Stimulated activated naive CD8-positive, alpha-beta T cell treated with anti-CD3 and anti-CD28 coated beads, Interleukin-15, Interleukin-2, amounts not matched to agents 100 U/mL and 50 U/mL, for 24 hours (primary cell): ENCODE measurements at places on chromosomes 16 and 17.

GRCh38 chr17:63447471-63448009 lies 1.4 kb upstream of the CYB561 start:
- DNase-seq, result no peak

DNA sequence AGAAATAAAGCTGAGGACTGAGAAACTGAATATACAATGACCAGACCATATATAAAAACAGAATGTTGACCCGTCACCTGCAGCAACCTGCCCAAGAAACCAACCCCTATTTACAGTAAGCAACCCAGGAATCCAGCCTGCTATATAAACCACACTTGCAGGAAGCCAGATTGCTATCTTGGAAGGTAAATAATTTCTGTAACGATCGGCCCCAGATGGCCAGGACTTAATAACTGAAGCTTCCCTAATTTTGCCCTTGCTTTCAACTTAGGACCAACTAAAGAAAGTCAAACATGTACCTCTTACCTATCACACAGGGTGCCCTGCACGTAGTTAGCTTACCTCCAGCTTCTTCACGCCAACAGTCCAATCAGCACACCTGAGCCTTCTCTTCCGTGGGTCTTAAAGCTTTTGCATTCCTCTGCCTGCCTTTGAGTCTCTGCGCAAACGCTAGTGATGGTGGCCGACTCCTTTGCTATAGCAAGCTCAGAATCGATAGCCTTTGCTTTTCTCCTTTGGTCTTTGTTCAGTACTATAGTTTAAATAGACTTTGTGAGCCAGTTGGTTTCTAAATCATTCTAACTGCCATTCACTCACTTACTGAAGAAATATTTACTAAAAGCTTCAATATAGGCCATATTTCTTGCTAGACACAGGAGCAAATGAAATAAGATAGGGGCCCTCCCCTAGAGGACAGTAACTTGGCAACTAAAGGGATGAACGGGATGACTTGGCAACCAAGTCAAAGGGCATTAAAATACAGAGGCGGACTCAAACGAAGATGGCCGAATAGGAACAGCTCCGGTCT lies 31.3 kb downstream of the MPHOSPH6 start:
- no peak for DNase-seq

DNA sequence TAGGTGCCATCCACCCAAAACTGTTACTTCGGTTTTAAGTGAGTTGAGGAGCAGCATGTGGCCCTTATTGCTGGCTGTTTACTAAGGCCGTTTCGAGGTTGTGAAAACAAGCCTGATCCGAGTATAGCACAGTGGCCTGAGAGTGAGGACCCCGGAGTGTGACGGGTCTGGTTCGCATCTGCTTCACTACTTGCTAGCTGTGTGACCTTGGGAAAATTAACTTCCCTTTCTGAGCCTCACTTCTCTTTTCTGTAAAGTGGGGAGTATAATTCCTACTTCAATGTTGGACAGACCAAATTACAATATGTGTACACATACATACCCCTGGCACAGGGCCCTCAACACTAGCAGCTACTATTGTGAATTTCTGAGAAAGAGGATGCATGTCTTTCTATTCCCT lies 11.7 kb upstream of the HEATR6 start:
- DNase-seq, result no peak

- no peak for DNase-seq
Measured at GRCh38 chr17:44555099-44555498, 2.2 kb upstream of the FZD2 start.

- DNase-seq, result no peak
Measured at GRCh38 chr17:49618028-49618611, 42.4 kb downstream of the NXPH3 start.

- no peak for DNase-seq
Measured at GRCh38 chr17:57899822-57900221, 50.0 kb upstream of the MRPS23 start.

DNA sequence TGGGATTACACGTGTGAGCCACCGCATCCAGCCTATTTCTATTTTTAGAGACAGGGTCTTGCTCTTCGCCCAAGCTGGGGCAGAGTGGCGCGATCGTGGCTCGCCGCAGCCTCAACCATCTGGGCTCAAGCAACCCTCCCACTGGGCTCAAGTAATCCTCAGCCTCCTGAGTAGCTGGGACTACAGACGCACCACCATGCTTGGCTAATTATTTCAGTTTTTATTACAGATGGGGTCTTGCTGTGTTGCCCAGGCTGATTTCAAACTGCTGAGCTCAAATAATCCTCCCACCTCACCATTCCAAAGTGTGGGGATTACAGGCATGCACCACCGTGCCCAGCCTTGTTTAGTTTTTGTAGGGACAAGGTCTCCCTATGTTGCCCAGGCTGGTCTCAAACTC lies 53.8 kb downstream of the CCDC57 start:
- DNase-seq, result no peak

DNA sequence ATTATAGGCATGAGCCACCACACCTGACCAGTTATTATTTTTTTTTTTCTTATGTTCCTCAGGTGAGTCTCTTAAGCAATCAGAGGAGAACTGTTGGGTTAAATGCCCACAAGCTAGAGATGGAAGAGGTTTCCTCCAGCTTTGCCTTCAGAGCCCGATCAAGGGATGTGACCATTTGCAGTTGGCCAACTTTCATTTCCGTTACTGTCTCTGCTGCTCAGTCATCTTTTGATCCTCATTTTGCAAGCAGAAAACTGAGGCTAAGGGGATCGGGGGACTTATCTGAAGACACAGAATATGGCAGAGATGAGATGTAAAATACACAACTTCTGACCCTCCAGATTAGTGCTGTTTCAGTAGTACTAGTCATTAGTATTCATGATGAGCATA lies 188.8 kb downstream of the RAB11FIP4 start:
- no peak for DNase-seq

DNA sequence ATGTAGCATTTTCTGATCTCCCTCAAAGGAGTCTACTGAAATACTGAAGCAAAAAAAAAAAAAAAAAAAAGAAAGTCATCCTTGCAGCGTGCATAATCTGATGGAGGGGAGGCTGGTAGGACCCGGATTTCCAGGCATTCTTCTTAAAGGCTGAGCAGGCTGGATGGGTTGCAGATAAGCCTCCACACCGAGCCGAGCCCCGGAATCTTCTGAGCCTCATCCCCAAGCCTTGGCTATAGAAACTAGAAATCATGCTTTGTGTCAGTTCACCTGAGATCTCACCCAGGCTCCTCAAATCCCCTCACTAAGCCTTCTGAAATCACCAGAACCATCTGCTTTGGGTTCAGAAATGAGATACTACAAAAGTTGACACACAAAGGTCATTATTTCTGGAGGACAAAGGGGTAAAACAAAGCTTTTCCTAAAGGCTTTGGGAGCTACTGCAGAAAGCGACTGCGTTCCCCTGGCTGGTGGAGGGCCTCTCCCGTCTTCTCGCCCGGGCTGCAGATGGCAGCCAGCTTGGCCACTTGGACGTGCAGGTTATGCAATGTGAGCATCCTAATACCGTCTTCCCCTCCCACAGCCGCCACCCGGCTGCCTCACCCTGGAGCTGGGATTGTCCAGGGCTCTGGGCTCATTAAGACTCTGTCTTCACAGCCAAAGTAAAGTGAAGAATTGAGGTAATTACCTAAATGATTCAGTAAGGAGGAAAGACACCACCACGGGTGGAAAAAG lies 4.7 kb upstream of the CACNG4 start:
- no peak for DNase-seq

DNA sequence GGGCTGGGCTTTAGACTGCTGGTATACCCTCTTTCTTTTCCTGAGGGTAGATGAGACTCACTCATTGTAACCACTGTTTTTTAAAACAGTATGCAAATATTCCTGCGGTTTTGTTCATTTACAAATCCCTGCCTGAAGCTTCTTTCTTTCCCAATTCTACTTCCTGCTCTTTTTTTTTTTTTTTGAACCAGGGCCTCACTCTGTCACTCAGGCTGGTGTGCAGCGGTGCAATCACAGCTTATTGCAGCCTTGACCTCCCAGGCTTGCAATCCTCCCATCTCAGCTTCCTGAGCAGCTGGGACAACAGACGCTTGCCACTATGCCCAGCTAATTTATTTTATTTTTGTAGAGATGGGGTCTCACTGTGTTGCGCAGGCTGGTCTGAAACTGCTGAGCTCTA lies 8.0 kb upstream of the SULT1A1 start:
- no peak for DNase-seq

DNA sequence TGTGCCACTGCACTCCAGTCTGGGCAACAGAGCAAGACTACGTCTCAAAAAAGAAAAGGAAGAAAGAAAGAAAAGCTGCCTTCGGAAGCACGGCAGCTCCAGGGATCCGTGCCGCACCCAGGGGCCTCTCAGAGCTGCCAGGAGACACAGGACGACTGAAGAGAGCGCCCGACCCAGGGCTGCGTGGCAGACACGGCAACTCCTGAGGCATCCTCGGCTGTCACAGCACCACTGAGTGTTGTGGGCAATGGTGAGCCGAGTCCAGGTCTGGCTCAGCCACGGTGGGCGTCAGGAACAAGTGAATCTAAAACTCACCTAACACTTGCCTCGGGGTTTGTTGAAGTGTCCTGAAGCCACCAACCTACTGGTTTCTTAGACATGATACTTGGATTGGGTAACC lies 28.8 kb downstream of the PDIA2 start:
- DNase-seq, result no peak

DNA sequence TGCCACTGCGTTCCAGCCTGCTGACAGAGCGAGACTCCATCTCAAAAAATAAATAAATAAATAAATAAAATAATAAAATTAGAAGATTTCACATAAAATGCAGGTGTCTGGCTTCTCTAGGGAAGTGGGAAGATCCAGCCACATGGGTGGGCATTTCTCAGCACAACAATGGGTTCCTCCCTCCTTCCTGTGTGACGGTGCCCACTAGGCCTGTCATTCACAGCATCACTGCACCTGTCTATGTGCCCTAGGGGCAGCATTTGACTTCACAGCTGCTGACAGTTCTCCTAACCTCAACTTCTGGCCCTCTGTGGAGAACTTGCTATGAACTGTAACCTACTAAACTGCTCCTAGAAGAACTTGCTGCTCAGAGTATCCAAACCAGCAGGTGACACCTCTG lies 3.0 kb downstream of the ABHD15 start:
- DNase-seq, result no peak

DNA sequence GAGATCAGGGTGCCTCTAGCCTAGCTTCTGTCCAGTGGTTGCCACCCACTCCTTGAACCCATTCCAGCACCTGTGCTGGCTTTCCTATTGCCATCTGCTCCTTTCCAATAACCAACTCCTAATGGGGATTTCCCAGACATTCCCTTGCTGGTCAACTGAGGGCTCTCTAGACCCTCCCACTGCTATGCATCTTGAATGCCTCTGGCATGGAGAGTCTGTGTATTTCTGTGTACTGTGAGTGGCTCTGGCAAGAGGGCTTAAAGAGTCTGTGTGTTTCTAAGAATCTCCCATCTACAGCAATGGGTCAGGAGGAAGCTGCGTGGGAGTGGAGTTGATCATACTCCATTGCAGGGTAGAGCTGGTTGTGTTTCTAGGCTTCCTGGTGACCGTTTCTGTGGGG lies 11.0 kb upstream of the EPN3 start:
- DNase-seq, result no peak

- DNase-seq, result no peak
Measured at GRCh38 chr16:79098907-79099306, 501.6 kb downstream of the MAF start.

DNA sequence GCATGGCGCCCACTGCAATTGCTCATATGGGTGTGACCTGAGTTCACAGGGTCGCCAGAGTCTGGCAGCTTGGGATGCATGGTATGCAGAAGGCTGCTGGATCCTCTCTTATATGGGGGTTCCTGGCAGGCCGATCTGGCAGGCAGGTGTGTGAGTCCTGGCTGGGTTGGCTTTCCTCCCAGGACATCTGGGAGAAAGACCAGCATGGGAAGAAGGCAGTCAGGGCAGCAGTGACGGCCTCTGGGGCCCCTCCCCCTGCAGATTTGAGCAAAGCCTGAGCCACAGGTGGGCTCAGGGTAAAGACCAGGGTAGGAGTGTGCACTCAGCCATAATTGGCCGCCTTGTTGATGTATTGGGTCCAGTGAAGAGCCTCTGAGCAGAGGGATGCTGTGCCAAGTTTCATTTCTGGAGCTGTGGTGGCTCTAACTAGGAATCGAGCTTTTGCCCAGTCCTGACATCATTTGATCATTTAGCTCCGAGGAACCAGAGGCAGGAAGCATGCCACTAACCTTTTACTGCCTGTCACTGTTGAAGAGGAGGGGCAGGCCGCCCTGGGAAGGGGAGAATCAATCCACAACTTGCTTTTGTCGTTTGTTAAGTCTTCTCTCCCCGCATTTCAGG lies 174.3 kb downstream of the CCDC182 start:
- no peak for DNase-seq

DNA sequence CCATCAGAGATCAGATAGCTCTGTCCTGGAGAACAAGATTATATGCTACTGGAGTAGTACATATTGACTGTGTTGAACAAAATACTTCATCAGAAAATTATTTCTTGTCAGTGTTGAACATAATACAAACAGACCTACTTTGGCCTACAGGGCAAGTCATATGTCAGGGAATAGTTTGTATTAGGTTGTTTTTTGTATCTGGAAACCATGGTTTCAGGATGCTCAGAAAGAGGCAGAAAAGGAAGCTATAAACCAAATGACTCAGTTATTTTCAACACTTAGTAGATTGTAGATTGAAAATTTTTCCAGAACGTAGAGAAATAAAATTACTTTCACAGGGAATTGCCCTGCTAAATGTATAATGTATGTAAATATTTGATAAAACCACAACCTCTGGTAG lies 198.4 kb downstream of the CYB561 start:
- DNase-seq, result no peak

DNA sequence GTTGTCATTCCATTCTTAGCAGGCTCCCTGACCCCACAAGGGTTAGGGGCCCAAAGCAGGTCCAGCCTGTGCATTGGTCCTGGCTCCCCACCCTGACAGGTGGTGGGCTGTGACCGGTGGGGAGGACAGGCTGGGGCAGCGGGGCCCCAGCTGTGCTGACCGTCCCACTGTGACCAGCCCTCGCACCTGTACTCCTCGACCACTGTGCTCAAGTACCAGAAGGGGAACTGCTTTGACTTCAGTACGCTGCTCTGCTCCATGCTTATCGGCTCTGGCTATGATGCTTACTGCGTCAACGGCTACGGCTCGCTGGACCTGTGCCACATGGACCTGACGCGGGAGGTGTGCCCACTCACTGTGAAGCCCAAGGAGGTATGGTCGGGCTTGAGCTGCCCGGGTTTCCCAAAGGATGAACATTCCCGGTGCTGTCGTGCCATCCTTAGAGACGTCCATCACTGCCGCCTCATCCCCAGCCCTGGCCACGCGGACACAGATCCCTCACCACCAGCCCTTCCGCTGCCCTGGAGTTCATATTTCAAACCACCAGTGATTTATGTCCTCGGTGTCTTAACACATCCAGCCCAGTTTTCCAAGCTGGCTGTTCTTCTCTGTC lies 7.3 kb downstream of the DRC7 start:
- no peak for DNase-seq

GRCh38 chr16:21101631-21102420 lies 48.8 kb downstream of the DNAH3 start:
- peak; percentile 17 for DNase-seq

- no peak for DNase-seq
Measured at GRCh38 chr17:51322390-51323029, 62.2 kb downstream of the UTP18 start.
